Body of pancreas (tissue), 4 donors: ENCODE measurements at places on chromosomes 2 and 18.

DNA sequence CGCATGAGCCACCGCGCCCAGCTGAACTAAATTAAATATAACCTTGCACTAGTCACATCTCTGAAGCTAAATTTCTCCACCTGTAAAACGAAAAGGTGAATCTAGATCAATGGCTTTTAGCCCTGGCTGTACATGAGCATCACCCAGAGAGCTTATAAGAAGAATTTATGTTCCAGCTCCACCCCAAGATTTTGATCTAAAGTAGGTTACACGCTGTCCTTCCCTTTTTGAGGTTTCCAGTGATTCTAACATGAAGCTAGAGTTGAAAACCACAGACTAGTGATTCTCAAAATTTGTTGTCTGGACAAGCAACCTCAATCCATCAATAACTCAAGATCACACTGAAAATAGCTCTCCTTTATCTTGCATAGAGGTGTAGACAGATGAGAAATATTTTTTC lies 208.8 kb upstream of the CRIM1 start:
- H3K27ac ChIP-seq: no peak overlapping the region
- DNase-seq: no peak
- no peaks in the 10 kb centered on the region for H3K4me1 ChIP-seq
- H3K4me3 ChIP-seq: no peak overlapping the region
- H3K27me3 ChIP-seq: no peaks in the 10 kb centered on the region
- no peaks in the 10 kb centered on the region for H3K36me3 ChIP-seq

DNA sequence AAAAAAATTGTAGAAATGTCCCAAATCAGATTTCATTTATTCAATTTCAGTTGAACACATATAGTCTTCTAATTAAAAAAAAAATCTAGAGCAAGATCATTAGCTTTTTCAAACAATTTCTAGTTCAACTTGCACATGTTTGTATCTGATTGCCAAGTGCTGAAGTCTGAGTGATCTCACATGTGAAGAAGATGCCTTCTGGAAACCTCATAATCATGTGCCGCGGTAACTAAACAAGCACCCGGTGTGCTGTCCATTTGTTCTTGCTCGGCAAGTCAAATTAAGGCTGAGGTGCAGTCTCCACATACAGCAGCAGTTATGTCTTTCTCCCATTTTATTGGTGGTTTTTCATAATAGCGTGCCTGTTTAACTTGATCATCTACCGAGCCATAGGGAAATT lies 18.7 kb downstream of the CABLES1 start:
- no peak overlapping the region for H3K27ac ChIP-seq
- no peak overlapping the region for H3K4me3 ChIP-seq
- H3K27me3 ChIP-seq: no peaks in the 10 kb centered on the region
- no peak for DNase-seq

GRCh38 chr2:134782792-134783191 lies 55.6 kb upstream of the ACMSD start:
- DNase-seq: peak; percentile 18
- H3K27me3 ChIP-seq: no peaks in the 10 kb centered on the region
- H3K27ac ChIP-seq: no peak overlapping the region
- no peak overlapping the region for H3K4me3 ChIP-seq
- H3K36me3 ChIP-seq: no peaks in the 10 kb centered on the region
- H3K4me1 ChIP-seq: no peaks in the 10 kb centered on the region

- no peaks in the 10 kb centered on the region for H3K27me3 ChIP-seq
- no peak overlapping the region for H3K4me3 ChIP-seq
- H3K4me1 ChIP-seq: peaks cover 29% of the 10 kb centered on the region
- H3K27ac ChIP-seq: no peak overlapping the region
These were observed 16.2 kb downstream of the GALM start for GRCh38 chr2:38682008-38682575.

- no peak overlapping the region for H3K27ac ChIP-seq
- no peaks in the 10 kb centered on the region for H3K27me3 ChIP-seq
- H3K36me3 ChIP-seq: no peaks in the 10 kb centered on the region
- no peak overlapping the region for H3K4me3 ChIP-seq
- DNase-seq: no peak
- no peaks in the 10 kb centered on the region for H3K4me1 ChIP-seq
These were observed 655.1 kb upstream of the SLC39A10 start for GRCh38 chr2:195001924-195002323.

- no peaks in the 10 kb centered on the region for H3K36me3 ChIP-seq
- no peak overlapping the region for H3K4me3 ChIP-seq
- no peak for DNase-seq
- H3K27ac ChIP-seq: no peak overlapping the region
- H3K27me3 ChIP-seq: no peaks in the 10 kb centered on the region
These were observed 20.3 kb downstream of the RALB start for GRCh38 chr2:120272763-120273481.

DNA sequence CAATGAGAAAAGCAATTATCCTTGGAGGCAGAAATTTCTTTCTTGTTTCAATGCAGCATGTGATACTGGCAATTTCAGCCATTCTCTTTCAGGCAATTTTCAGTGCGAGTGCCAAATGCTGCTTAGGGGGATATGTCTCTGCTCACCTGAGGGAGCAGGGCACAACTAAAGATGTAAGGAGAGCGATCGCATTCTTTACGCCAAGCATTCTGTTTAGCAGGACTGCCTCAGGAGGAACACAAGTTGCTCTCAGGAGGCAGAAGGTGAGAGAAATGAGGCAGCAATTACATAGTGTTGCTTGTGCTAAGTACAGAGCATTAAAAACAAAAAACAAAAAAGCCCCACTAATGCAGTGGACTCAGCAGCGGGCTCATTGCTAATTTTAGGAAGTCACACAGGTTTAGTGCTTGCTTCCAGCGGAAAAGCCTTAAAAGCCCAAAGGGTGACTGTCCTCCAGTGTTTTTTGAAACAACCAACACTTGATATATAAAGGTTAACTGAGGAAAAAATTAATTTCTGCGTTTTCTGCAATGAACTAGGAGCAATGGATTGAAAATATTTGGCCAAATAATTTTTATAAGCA lies 116.9 kb downstream of the METTL8 start:
- no peak overlapping the region for H3K27ac ChIP-seq
- H3K36me3 ChIP-seq: no peaks in the 10 kb centered on the region
- no peaks in the 10 kb centered on the region for H3K27me3 ChIP-seq
- no peak for DNase-seq

DNA sequence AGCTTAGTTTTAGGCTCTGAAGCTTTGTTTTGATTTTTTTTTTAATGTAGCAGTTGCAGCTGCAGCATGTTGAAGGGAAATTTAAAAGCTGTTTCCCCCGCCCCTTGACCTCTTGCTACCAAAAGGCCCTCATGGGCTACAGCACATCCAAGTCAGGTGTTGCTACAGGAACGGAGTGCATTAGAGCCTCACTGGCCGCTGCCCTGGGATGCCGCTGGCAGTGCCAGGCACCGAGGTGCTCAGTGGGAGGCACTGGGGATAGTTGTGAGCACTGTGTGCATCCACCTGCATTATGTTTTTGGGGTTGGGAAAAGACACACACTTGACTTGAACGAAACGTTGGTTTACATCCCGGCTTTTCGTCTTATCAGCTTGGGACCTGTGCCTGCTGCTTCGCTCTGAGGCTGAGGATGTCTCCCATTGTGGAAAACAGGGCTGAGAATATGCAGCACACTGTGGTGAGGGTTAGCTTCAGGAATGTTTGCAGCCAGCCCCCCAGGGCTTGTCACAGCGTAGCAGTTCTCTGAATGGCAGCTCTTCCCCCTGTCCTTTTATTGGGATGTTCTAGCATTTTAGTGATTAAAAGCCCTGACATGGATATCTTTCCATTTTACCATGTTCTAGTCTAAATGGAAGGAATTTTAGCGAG lies 24.1 kb downstream of the DCDC2C start:
- H3K36me3 ChIP-seq: no peaks in the 10 kb centered on the region
- no peaks in the 10 kb centered on the region for H3K4me1 ChIP-seq
- H3K4me3 ChIP-seq: no peak overlapping the region
- H3K27me3 ChIP-seq: no peaks in the 10 kb centered on the region
- no peak overlapping the region for H3K27ac ChIP-seq
- no peak for DNase-seq

GRCh38 chr18:24397131-24397693 lies 412 bp downstream of the OSBPL1A start:
- H3K36me3 ChIP-seq: no peaks in the 10 kb centered on the region
- H3K27ac ChIP-seq: peak overlapping the region; percentile 74
- no peaks in the 10 kb centered on the region for H3K27me3 ChIP-seq
- H3K4me3 ChIP-seq: peak overlapping the region; percentile 58
- peaks cover 6% of the 10 kb centered on the region for H3K4me1 ChIP-seq
- DNase-seq: peak; percentile 37

DNA sequence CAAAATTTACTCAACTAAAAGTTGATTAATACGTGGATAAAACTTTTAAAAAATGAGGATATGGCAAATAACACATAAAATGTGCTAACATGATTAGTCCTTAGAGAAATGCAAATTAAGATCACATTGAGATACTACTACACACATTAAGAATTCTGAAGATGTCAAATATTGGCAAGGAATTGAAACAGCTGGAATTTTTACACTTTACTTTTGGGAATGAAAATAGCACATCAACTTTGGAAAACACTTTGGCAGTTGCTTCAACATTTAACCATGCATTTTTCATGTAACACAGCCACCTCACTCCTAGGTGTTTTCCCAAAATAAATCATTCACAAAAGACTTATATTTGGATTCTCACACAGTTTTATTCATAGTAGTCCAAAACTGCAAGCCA lies 687.9 kb upstream of the SETBP1 start:
- no peak for DNase-seq
- H3K27me3 ChIP-seq: no peaks in the 10 kb centered on the region
- no peak overlapping the region for H3K4me3 ChIP-seq
- H3K27ac ChIP-seq: no peak overlapping the region
- no peaks in the 10 kb centered on the region for H3K4me1 ChIP-seq
- H3K36me3 ChIP-seq: no peaks in the 10 kb centered on the region

GRCh38 chr18:12312976-12313375 lies 4.9 kb downstream of the TUBB6 start:
- H3K4me3 ChIP-seq: no peak overlapping the region
- no peaks in the 10 kb centered on the region for H3K27me3 ChIP-seq
- H3K4me1 ChIP-seq: peaks cover 60% of the 10 kb centered on the region
- peaks cover 3% of the 10 kb centered on the region for H3K36me3 ChIP-seq
- H3K27ac ChIP-seq: peak overlapping the region; percentile 90

DNA sequence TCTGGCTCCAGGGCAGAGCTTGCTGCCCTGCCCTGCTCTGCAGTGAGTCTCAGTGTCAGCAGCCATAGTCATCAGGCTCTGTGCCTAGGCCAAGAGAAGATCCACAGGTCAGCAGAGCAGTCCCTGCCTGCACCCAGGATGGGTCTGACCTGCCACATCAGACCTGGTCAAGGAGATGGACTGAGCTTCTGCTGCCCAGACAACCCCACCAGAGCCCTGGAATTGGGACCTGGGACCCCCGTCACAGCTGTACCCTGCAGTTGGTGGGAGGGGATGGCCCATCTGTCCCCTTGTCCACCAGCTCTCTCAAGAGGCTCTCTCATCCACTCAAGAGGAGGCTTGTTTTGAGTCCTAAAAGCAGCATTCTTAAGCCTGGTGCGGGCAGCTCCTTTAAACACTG lies 142.6 kb downstream of the TFCP2L1 start:
- no peak overlapping the region for H3K4me3 ChIP-seq
- H3K27me3 ChIP-seq: no peaks in the 10 kb centered on the region
- no peaks in the 10 kb centered on the region for H3K4me1 ChIP-seq

DNA sequence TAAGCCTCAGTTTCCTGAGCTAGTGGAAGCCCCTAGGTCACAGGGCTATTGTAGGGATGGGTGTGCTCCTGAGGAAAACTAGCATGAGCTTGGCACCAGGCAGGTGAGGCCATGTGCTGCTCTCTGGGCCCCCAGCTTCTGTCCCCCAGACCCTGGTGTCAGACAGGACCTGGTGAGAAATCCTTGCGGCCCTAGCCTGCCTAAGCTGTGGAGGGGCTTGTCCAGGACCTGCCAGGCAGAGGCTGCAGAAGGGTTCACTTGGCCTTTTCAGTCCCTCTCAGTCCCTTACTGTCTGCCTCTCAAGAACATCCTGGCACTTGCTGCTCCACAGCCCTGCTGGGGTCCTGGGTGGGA lies 58.4 kb downstream of the ZFP36L2 start:
- H3K4me1 ChIP-seq: peaks cover 45% of the 10 kb centered on the region
- no peaks in the 10 kb centered on the region for H3K27me3 ChIP-seq
- no peak overlapping the region for H3K4me3 ChIP-seq
- H3K27ac ChIP-seq: peak overlapping the region; percentile 82

- no peak overlapping the region for H3K4me3 ChIP-seq
- no peak overlapping the region for H3K27ac ChIP-seq
- no peaks in the 10 kb centered on the region for H3K4me1 ChIP-seq
These were observed 45.1 kb downstream of the CCDC93 start for GRCh38 chr2:117968722-117969121.

- no peak overlapping the region for H3K27ac ChIP-seq
- DNase-seq: no peak
- no peak overlapping the region for H3K4me3 ChIP-seq
- H3K36me3 ChIP-seq: no peaks in the 10 kb centered on the region
- peaks cover 47% of the 10 kb centered on the region for H3K4me1 ChIP-seq
These were observed 54.7 kb downstream of the SPRED2 start for GRCh38 chr2:65377556-65378192.

DNA sequence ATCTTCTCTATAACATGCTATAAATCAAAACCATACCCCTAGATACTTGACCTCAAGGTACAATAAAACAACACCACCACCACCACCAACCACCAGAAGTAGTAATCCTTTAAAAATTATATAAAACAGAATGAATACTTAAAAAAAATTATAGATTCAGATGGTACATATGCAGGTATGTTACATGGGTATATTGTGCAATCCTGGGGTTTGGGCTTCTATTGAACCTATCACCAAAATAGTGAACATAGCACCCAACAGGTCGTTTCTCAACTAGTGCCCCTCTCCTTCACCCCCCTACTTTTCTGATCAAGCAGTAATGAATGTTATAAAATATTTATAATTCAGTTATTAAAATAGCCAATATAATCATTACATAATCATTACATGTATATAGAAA lies 71.1 kb upstream of the CHN1 start:
- no peak for DNase-seq
- H3K4me3 ChIP-seq: no peak overlapping the region
- H3K27ac ChIP-seq: no peak overlapping the region
- H3K27me3 ChIP-seq: no peaks in the 10 kb centered on the region
- peaks cover 4% of the 10 kb centered on the region for H3K36me3 ChIP-seq
- no peaks in the 10 kb centered on the region for H3K4me1 ChIP-seq

DNA sequence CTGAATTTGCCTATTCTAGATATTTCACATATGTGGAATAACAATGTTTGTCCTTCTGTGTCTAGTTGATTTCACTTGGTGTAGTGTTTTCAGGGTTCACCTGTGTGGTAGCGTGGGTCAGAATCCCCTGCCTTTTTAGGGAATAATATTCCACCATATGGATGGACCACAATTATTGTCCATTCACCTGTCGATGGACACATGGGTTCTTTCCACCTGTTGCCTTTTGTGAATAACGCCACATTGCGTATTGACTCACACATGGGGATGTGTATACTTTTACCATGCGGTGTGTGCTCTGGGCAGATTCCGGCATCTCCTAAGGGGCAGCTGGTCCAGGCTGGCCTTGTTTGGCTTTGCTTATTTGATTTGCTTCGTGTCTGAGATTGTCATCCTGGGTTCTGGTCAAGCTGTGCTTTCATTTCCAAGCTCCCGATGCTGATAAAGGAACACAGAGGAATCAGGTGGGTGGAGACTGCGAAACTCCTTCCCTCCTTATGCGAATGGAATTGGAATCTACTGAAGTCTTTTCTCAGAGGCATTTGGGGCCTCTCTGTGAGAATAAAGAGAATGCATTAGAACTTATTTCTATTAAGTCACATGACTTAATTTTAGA lies 18.9 kb upstream of the ALLC start:
- no peaks in the 10 kb centered on the region for H3K27me3 ChIP-seq
- H3K36me3 ChIP-seq: no peaks in the 10 kb centered on the region
- DNase-seq: no peak

GRCh38 chr2:174771631-174772471 lies 7.6 kb upstream of the CHRNA1 start:
- H3K27me3 ChIP-seq: no peaks in the 10 kb centered on the region
- H3K4me3 ChIP-seq: no peak overlapping the region
- no peak overlapping the region for H3K27ac ChIP-seq
